Astrocyte of the spinal cord (primary cell): ENCODE measurements at places on chromosomes 11 and 22.
A peak's percentile ranks its signal among the peaks of the same experiment; 100 is the strongest.

DNA sequence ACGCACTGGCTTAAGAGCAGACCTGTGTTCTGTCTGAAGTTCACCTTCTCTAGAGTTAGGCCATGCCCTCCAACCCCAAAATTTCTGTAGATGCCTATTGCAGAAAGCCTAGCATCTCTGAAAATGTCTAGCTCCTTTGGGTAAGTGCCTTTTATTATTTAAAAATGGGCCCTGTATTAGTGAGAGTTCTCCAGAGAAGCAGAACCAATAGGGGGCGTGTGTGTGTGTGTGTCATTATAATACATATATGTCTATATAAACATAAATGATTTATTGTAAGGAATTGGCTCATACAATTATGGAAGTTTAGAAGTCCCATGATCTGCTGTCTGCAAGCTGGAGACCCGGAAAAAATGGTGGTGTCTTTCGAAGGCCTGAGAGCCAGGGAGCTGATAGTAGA is 144.7 kb downstream of the TTC17 start:
- no peak for DNase-seq

GRCh38 chr11:86126862-86127261 is 58.0 kb upstream of the PICALM start:
- DNase-seq, result no peak

- no peak for DNase-seq
These were observed 18.8 kb downstream of the P2RY2 start for GRCh38 chr11:73236854-73237253.

- no peak for DNase-seq
These were observed 63.8 kb upstream of the VPREB1 start for GRCh38 chr22:22180738-22181285.

DNA sequence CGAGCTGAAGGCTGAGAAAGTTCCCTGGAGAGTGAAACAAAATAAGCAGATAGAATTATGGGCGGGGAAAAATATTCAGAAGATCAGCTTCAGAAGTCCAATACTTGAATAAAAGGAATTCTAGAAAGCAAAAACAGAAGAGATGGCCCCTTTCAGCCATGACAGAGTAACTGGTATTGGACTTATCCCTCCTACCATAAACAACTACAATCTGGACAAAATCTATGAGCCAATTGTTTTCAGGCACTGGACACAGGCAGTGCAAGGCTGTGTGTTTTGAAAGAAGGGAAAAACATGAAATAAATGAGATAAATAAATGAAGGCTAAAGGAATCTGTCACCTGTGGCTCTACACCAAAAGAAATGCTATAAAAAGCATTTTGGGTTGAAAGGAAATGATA is 25.7 kb downstream of the FEZ1 start:
- no peak for DNase-seq

DNA sequence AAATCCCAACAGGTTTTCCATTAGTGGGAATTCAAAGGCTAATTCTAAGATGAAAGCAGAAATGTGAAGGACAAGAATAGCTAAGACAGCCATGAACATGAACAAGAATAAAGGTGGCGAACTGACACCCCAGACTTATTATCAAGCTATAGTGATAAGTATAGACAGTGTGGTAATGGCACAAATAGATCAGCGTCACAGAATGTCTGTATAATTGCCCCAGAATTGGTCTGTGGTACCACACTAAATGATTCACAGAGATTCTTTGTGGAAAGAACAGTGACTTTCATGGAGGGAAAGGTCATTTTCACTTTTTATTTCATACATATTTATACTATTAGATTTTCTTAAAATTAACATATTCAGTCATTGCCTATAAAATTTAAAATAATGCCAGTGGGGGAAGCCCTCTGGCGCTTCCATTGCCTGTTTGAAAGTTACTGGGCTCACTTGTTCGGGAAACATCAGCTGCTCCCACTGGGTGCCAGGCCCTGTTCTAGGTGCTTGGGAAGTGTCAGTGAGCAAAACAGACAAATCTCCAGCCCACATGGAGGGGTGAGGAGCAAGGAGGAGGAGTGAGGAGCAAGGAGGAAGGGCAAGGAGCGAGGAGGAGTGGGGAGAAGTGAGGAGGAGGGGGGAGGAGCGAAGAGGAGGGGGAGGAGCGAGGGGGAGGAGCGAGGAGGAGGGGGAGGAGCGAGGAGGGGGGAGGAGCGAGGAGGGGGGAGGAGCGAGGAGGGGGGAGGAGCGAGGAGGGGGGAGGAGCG is 11.3 kb upstream of the NLRP6 start:
- DNase-seq, result no peak

DNA sequence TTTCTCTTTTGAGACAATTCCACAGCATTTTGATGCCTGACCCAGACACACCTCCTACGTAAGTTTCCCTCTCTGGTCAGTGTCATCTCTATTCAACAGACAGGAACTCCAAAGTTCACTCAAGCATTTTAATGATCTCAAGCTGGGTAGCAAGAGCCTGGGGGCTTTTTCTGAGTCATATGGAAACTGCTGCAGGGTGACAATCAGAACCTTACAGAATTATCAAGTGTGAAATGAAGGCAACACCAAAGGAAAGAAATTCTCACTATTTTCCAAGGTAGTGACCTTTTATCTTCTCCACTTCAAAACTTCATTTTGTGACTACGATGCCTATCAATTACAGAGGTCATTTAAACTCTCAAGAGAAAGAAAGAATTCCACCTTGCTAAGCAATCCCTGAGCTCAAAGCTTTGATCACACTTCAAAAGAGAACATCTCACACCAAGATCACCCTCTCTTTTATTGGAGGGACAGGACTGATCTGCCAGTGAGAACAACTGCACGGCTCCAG is 229.0 kb upstream of the ZC3H12C start:
- DNase-seq, result no peak

GRCh38 chr11:125873881-125874555 is 13.4 kb upstream of the HYLS1 start:
- no peak for DNase-seq

- DNase-seq, result no peak
These were observed 190.2 kb downstream of the SHANK2 start for GRCh38 chr11:71062199-71062598.

DNA sequence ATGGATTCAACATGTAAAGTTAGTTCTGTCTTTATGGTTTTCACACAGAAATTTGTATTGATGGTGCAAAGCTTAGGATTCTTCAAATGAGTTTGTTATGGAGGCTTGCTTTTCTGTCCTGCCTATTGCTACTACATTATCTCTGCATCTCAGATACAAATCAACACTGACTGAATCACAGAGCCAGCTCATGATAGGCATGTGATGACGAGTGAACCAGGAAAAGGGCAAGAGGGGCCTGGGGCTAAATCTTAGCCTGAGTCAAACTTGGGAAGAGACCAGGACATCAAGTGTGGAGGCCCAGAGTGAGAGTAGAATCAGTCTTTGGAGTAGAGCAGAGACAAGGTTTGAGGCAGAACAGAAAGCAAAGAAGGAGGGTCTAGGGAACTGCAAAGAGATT is 107.1 kb upstream of the CD44 start:
- peak; percentile 33 for DNase-seq

DNA sequence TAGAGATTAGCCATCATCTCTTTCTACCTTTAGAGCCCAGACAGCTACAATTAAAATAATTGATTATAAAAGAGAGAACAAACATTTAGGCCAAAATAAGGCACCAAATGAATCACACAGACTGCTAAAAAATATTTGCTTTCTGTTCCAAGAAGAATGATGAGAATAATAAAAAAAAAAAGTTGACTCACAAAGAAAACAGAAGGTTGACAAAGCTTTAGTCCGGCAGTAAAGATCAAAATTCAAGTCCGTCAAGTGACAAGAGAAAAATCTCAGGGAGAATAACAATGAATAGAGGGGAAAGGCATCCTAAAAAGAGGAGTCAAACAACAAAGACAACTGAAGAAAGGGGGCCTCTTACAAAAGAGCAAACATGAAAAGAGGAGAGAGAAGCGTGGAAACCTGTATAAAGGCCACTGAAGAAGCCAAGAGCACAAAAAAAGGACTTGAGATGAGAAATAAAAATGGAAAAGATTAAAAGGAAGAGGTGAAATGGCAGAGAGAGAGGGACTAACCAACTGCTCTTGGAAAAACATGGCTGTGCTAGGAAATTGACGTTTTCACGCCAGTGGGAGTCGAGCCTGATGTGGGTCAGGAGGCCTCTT is 910.2 kb downstream of the OPCML start:
- peak; percentile 24 for DNase-seq

DNA sequence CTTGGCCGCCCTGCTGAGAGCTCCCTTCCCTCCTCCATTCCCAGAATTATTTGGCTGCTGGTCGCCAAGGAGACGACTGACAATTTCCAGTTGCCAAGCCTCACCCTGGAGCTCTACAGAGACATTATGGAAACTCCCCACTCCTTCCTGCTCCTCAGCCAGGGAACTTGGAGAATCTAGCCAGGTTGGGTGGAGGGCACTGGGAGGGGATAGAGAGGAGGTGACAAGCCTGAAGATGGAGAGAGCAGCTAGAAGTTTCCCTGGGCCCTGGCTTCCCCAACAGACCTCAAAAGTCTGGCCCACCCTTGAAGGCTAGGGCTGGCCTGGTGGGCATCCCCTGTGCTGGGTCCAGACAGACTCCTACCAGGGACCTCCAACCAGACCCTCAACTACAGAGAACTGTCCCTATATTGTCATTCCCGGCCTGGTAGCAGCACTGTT is 6.7 kb upstream of the VSIG10L2 start:
- no peak for DNase-seq

- DNase-seq, result no peak
These were observed 178.4 kb upstream of the MTNR1B start for GRCh38 chr11:92790926-92791616.

DNA sequence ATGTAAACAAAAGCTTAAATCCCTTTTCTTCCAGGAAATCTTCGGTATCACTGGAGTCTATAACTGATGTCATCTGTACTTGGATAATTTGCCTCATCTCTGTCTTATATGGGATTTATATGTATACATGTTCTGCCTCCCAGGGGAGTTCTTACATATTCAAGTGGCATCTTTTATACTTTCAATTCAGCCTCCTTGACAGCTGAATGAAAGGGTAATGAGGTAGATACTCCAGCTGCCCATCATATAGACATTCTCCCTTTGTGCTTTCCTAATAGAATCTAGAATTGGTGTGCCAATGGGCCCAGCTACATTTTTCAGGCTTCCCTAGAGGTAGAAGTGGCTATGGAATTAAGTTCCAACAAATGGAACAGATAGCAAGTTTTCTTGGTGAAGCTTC is 223.8 kb downstream of the LRRC4C start:
- DNase-seq, result no peak
